ENCODE measurements at places on chromosomes 6 and 20.

- no peak for DNase-seq
Measured at GRCh38 chr6:69527921-69528476, 268.8 kb downstream of the LMBRD1 start.

DNA sequence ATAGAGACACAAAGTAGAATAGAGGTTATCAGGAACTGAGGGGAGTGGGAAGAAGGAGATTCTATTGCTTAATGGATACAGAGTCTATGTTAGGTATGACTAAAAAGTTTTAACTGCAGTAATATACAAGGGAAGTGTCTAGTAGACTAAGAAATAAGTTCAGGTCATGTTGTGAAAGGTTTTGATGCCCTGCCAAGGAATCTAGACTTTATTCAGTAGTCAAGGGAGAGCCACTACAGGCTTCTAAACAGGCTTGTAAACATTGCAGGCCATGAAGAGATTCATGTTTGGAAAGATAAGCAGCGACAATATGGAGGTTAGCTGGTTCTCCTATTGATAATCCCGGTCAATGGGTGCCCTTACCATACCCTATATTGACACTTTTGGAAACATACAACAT, 352.8 kb upstream of the SOX4 start:
- DNase-seq: no peak

DNA sequence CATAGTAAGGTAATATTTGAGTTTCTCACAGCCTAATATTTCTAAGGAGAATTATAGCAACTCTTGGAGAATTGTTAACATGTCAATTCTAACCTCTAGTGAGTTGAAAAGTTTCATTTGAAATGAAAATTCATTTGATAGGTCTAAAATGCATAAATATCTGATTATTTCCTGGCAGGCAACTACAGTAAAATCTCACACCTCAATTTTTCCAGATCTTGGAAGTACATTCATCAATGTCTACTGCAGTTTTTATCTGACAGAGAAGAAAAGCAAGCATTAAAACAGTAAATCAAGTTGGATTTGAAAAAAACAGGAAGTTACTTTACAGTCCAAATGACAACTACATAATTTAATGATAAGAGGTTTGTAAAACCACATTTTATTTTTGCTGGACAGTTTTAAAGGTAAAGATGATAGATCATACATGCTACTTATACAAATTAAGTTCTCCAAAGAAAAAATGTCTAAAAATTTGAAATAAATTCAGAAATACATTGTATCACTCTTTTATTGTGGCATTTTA, 631.3 kb downstream of the EYS start:
- no peak for DNase-seq

- no peak for DNase-seq
Measured at GRCh38 chr20:36126836-36127527, 27.6 kb upstream of the EPB41L1 start.

GRCh38 chr6:66788579-66788978, 1081.6 kb upstream of the EYS start:
- DNase-seq: no peak

DNA sequence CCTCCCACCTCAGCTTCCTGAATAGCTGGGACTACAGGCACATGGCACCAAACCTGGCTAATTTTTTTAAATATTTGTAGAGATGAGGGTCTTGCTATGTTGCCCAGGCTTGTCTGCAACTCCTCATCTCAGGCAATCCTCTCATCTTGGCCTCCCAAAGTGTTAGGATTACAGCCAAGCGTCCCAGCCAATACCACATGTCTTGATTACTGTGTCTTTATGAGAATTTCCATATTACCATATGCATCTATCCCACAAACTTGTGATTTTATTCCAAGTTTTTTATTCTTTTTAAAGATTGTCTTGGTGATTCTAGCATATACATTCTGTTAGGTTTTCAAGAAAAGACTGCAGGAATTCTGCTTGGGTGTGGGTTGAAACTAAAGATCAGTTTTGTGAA, 82.7 kb downstream of the LPA start:
- DNase-seq: no peak

DNA sequence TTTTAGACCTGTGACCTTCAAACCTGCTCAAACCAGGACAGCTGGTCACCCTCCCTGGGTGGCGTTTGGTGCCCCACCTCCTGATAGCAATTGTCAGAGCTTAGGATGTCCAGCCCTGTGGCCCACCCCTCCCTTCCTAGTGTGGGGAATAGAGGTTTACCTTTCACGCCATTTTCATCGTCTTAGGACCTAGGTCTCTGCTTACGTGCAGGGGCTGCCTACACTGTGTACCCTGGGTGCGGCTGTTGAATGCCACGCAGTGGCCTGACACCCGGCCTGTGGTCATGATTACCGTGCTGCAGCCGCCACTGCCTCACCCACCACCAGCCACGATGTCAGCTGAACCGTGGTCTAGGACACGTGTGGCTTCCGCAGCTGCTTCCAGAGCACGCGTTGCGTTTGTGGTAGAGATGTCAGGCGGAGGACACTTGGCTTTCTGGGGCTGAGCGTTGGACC, 157.3 kb downstream of the DTNBP1 start:
- DNase-seq: no peak

- DNase-seq: no peak
Measured at GRCh38 chr20:61989741-61990140, 75.9 kb downstream of the TAF4 start.

GRCh38 chr6:163655217-163656121, 241.0 kb downstream of the QKI start:
- DNase-seq: no peak

DNA sequence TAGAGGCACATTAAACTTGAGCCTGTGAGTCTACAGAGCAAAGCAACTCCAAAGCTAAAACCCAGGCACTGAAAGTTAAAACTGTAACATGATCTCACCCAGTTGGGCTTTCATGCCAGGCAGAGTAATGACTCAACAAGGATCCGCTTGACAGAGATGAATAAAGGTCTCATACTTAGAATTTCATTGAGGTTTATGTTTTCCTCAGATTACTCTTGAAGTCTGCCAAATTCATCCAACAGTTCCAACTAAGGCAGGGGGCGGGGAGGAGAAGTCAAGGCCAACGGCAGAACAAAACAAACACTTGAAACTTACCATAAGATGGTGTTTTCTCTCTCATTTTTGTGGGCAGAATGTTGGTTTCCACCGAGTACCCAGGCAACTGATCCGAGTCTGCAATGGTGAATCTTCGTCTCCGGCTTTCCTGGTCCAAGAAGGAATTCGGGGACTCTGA, 54.0 kb upstream of the IPCEF1 start:
- peak; percentile 25 for DNase-seq

DNA sequence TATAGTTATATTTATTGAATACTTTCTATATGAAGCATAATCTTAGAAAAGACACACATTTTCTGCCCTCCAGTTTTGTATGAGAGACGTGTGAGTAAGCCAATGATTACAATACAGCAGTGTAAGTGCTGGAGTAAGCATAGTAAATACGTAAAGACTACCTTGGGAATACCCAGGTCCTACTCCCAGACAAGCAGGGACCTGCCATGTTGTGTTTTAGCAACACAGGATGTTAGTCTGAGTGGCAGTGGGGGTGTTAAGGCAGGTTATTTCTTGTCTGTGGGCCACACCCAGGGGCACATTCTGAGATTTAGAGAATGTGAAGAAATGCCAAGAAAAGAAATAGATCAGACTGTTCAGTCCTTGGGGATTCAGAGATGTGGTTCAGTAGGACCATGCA, 34.3 kb upstream of the RNF144B start:
- DNase-seq: peak; percentile 99

GRCh38 chr6:8645212-8645611, 209.9 kb upstream of the SLC35B3 start:
- no peak for DNase-seq

GRCh38 chr20:18271160-18271559, 17.2 kb upstream of the ZNF133 start:
- DNase-seq: no peak

DNA sequence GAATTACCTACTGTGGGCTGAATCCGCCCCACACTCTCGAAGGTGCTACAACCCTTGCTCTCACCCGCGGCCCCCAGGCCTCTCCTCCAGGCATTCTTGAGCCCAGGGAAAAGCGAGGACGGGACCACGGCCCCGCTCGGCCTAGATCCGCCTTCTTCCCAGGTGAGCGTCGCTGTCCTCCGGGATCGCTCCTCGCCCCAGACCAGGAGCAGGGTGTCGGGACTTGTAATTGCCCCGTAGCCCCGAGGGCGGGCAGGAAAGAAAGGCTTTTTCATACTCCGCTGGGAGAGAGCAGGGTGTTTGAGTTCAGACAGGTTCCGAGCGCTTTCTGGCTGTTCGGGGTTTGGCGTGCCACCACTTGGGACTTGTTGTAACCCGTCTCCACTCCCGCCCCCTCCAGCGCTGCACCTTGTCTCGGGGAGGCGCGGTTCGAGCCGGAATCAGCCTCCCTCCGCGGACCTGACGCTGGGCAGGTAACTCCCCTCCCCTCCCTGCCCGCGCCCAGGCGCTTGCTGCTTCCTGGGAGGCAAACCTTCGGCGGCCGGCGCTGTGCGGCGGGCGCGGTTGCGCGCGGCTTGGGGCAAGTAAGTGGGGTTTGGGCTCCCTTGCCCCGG, at the start of gene FAM83B:
Gene FAM83B (plus strand): TSS at position 529 of the 614 bp plus-strand sequence. CDS start 23,476 bp downstream, outside the sequence.
- DNase-seq: peak; percentile 78

GRCh38 chr6:102298051-102298450, 904.5 kb downstream of the GRIK2 start:
- no peak for DNase-seq

- DNase-seq: no peak
Measured at GRCh38 chr20:38084425-38084951, 50.9 kb downstream of the RPRD1B start.

GRCh38 chr6:15663130-15663871, 473 bp upstream of the DTNBP1 start:
- no peak for DNase-seq

DNA sequence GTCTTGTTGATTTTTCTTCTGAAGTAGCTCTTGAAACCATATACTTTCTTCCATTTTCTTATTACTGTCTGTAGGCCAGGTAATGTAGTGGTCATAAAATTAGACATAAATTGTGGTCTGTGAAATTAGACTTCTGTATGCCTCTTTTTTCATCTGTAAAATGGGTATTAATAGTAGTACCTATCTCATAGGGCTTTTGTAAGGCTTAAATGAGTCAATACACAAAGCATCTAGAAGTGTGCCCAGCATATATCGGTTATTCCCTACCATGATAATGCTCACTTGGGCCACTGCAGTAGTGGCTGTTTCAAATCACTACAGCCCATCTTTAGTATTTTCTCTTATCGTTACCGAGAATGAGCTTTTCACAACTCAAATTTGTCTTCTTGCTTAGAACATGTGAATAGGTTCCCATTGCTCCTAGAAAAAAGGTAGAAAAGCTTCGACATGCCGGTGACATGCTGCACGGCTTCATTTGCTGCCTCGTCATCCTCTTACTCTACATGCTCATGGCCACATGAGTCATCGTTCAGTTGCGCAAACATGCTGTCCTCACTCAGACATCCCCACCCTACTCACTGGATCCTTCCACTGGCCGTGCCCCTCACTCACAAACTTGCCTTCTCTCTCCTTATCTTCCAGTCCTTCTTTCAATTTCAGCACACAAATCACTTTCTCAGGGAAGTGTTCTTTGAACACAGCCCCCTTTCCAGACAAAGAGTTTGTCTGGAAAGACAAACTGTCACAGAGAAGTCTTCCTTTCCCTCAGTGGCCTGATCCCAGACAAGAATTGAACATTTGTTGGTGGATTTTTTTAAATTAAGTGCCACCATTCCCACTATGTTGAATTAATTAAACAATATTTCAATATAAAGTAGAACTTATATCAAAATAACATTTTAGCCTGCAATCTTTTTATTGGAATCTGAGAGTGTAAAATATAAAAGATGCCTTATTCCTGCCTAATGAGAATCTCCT, 32.2 kb upstream of the ERVFRD-1 start:
- peak; percentile 97 for DNase-seq

- no peak for DNase-seq
Measured at GRCh38 chr6:42889815-42890214, 10.4 kb downstream of the RPL7L1 start.

DNA sequence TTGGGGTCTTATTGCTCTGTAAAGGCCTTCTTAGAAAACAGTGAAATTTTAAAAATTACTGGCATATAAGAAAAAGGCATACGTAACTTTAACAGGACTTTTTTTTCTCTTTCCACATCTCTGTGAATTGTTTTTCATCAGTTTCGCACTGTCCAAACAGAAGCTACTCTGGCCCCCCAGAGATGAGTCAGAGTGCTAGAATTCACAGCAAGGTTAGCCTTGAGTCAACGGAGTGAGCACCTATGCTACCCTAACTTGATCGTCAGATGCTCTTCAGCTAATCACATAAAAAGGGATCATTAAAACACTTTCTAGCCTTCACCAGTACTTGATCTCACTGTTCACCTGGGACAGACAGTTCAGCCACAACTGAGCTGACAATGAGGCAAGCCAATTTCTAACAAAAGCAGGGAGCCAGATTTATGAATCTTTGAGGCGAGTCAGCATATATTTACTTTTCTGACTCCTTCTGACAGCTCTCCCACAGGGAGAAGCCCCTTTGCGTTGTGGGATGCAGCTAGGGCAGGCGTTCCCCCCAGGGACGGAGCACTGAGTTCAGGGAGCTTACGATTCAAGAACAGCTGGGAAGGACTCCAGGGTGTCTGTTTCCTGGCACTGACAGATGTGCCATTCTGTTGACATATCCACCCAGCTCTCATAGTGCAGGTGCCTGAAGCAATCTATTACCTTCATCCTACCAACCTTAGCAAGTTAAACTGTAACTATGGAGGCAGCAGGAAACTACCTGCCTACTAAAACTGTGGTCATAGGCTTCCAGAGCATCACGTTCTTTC, 46.4 kb upstream of the SPDEF start:
- DNase-seq: no peak

DNA sequence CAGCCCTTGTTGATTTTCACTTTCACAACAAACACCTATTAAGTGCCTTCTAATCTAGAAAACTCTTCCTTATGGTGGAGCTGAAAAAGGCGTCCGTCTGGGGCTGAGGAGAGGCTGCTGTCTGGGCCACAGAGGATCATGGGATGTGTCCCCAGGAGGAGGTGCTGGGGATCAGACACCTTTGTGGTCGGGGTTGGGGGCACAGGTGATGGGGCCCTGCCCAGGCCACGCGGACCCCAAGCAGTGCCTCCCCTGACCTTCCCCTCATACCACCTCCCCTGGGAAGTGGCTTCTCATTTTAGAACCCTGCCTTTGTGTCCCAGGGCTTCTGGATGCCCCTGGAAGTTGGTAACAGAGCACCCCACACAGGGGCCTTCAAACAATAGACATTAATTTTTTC, 41.1 kb downstream of the SUN5 start:
- no peak for DNase-seq

DNA sequence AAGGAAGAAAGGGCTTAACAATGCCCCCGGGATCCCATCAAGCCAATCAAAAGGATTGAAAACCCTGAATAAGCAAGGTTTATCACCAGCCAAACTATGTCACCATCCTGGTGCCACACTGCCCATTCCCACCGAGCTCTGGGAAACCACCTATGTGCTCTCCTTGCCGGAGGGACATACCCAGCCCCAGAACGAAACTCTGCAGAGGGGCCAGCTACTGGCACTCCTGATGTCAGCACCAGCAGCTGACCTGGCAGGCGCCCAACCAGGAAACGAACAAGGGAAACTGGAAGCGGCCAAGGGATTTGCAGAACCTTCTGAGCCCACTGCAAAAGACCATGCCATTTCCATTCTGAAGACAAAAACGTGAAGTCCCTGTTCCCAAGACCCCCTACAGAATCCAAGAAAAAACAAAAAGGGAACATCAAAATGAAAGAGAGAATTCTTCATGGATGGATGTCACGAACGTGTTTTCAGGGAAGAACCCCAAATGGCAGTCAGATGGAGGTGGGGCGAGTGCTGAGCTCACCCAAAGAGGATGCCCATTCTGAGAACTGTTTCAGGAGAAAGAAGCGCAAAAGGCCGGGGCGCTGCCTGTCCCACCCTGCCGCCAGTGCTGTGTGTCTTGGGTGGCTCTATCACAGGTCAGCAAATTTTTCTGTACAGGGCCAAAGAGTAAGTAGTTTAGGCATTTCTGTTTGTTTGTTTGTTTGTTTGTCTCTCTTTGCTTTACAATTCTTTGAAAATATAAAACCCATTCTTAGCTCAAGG, 305.2 kb downstream of the ESR1 start:
- no peak for DNase-seq

All from keratinocyte (primary cell).